ENCODE measurements at places on chromosomes 7 and 10.

- no peak for DNase-seq
Observed at GRCh38 chr10:21976280-21976679, 27.2 kb downstream of the DNAJC1 start.

DNA sequence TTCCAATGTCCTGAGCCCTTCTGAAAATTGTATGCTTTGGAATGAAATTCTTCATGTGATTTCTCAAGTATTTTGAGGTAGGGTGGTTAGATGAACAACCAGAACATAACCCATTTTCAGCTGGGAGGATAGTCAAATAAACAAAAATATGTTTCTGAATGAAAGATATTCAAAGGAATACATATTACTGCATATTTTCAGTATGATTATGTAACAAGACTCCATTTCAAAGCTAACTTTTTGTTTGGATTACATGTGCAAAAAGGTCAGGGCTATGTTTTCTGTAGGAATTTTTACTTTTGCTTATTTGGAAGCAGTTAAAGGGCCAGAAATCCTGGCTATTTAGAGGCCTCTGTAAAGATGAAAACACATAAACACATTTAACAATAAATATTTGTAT is 27.7 kb downstream of the CDK6 start:
- no peak for DNase-seq

DNA sequence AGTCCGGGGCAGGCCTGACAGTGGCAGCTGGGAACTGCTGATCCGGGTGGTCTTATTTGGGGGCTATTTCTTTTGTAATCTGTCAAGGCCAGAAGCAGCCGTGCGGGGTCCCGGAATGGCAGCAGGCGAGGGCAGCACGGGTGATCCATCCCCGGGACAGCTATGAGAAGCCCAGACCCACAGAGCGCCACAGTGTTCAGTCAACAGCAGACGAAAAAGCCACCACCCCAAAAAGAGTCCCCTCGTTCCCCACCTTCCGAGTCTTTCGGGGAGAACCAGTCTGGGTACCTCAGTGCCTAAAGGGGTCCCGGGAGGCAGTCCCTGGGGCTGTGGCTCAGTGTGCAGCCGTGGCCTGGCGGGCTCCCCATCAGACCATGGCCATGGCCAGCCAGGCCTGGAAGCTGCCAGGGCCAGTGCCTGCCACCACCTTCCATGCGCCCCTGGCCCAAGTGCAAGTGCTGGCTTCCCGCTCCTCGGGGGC is 125.1 kb upstream of the KCTD7 start:
- DNase-seq, result no peak

- DNase-seq, result no peak
Observed at GRCh38 chr7:101402081-101402779, 39.6 kb downstream of the COL26A1 start.

DNA sequence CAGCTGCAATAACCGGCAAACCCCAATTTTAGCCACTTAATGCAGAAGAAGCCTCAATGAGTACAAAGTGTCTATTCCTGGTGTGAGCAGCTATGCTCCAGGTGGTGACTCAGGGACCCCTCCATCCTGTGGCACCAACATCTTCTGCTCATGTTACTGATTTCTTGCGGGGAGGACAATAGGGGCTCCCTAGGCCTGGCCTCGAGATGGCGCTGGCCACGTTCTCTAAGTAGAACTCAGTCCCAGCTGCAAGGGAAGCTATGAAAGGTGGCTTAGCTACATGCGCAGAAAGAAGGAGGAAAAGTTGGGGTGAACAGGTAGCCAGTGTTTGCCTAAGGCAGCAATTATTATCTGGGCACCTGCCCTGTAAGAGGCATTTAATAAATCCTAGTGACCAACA is 6.6 kb downstream of the GJD4 start:
- DNase-seq, result no peak

DNA sequence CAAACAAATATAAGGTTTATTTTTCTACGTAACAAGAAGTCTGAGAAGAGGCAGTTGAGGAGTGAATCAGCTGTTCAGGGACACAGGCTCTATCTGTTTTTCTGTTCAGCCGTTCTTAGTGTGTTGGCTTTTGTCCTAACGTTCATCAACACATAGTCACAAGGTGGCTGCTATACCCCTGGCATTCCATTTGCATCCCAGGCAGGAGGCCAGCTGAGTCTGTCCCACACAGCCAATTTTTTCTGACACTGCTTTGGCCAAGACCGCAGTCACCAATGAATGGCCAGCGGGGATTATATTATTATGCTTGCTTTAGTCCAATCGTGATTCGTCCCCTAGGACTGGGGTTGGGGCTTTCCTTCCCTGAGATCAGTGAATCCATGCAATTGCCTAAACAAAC is 143.4 kb upstream of the CHST15 start:
- DNase-seq, result no peak

DNA sequence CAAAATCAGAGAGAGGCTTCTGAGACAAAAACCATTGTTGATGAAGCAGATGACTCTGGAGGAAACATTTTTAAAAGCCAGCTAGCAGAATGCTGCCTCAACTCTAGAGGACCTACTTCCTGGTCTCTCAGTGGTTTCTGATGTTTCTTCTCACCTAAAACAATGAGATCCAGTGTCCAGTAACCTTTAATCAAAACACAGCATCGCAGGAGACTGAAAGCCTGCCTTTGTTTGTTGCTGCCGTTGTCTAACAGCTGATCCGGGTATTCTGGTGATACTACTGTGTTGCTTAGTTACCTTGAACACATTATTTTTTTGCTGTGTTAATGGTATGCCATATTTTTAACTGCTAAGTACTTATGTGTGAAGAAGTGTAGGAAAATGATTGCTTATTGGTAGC is 70.9 kb downstream of the WIPF3 start:
- no peak for DNase-seq

- DNase-seq, result no peak
Observed at GRCh38 chr7:132771301-132771730, 195.0 kb upstream of the PLXNA4 start.

GRCh38 chr10:128896116-128896795 is 570.8 kb upstream of the MGMT start:
- DNase-seq, result no peak

GRCh38 chr7:45626441-45627430 is 52.6 kb downstream of the ADCY1 start:
- no peak for DNase-seq

GRCh38 chr10:64257704-64258103 is 736.5 kb downstream of the REEP3 start:
- DNase-seq, result no peak

DNA sequence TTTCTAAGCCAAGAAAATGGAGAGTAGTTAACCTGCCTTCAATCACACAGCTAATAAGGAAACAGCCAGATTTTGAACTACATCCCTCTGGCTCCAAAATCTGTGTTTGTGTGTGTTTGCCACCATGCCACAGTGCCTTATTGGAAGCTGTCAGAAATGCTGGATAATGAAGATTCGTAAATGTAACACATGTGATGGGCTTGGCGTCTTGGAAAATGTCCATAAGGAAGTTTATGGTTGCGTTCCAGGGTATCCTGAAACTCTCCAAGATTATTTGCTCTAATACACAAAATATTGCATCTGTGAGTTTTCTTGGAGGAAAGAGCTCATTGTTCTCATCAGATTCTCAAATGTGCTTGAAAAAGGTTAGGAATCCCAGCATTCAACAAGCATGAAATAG is 22.7 kb downstream of the MYOF start:
- no peak for DNase-seq

All from NCI-H2081 treated with DMSO at 0.1 percent for 48 hours (cell line).